Iris pigment epithelial cell (primary cell): ENCODE measurements at places on chromosomes 7 and 10.

DNA sequence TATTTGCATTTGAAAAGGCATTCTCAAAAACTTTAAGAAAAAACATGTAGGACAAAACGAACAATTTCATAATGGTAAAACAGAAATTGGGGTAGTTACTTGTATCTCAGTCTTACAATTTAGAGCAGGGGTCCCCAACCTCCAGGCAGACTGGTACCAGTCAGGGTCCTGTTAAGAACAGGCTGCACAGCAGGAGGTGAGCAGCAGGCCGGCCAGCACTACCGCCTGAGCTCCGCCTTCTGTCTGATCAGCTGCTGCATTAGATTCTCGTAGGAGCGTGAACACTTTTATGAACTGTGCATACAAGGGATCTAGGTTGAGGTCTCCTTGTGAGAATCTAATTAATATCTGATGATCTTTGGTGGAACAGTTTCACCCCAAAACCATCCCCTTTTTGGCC, 77.3 kb downstream of the SEMA3A start:
- DNase-seq: no peak

GRCh38 chr10:62895063-62895462, 78.9 kb upstream of the EGR2 start:
- DNase-seq: no peak

DNA sequence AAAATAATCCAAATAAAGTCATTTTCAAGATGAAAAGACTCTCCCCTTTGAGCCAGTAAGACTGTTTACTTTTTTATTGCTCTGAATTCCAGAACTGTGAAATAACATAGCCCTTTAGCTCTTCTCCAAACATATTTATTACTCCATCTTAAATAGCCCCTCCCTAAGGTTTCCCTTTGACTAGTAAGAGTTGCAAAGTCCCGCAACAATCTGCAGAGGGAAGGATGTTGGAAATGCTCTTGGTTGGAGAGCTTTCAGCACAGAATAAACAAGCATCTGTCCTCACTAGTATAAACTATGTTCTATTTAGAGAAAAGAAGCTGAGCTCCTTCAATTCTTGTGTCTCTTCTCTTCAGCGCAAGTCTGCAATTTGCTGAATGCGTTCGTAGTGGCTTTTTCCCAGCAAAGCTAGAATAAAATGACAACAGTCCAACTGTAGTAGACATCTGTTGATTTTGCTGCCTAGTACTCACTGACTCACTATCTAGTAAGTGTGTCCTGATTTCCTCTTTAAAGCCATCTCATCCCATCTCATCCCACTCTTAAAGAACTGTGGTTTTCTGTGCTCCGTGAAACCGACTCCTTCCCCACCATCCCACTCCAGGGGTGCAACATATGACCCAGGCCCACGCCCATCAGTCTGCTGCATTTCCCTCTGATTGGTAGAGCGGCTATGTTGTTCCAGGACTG, 104.0 kb downstream of the FAM107B start:
- DNase-seq: peak; percentile 33

DNA sequence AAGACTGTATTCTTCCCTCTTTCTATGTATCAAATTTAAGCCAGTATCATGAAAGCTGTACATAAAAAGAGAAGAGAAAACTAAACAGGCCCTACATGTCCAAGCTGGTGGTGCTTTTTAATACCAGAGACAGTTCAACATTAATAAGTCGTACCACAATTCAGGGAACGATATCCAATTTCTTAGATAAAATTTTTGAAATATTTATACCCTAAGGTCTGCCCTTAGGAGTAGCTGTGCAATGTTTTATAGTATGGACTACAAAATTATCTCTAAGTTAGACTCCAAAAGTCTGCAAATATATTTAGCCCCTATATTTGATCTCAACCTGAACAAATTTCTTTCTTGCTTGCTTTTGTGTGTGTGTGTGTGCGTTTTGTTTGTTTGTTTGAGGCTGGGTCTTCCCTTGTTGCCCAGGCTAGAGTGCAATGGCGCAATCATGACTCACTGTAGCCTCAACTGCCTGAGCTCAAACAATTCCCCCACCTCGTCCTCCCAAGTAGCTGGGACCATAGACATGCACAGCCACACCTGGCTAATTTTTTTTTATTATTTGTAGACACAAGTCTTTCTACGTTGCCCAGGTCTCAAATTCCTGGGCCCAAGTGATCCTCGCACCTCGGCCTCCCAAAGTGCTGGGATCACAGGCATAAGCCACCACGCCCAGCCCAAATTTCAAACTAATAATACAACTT, 13.2 kb downstream of the ARHGAP19 start:
- peak; percentile 70 for DNase-seq

DNA sequence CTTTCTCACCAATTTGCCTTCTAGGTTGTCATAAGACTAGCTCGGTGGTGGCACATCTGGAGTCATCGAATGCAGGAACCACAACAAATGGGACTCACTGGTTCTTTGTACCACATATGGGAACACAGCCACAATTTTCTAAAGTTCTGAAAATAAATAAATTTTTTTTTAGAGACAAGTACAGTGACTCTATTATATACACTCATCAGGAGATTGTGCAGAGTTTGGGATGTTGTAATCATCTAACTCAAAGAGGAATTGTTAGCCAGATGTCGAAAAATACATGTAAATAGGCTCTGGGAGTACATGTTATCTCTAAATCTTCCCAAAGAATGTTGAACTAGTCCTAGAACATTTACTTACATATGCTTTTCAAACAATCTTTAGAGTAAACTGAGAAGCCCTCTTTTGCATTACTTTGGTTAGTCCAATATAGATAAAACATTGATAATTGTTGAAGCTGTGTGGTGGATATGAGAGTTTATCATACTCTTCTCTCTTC, 19.6 kb upstream of the SEPTIN7 start:
- peak; percentile 84 for DNase-seq

- DNase-seq: peak; percentile 37
Observed at GRCh38 chr7:11185179-11185815, 211.6 kb downstream of the PHF14 start.

DNA sequence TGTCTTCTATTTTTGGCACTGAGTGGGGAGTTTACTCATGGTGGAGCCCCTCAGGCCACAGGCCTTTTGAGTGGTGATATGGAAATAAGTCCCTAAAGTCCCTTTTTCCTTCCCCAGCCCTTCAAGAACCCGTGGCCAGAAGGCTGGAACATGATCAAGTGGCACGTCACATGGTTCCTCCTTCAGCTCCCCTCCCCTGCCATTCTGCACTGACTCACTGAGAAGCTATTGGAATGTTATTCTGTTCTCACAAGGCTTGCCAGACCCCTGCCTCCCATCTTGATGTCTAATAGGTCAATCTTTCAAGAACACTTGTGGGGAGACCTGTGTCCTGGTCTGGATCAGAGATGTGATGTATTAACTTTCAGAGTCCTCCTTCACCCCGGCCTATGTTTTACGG, 279.8 kb downstream of the SEC23IP start:
- peak; percentile 58 for DNase-seq

DNA sequence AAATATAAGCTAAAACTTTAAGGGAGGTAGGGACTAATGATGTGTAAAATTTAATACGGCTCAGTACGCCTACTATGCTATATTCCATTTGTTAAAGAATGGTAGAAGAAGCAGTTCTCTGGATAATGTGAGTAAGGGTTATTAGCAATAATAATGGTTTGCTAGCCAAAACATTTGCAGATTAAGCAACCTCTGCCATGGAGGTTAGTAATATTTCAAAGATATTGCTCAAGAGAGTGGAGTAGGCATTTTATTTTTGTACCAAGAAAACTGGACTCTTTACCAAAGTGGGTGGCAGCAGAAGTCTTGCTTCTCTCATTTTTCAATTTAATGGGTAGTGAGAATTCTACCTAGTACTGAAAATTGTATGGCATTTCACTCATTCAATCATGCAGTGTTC, 158.9 kb upstream of the TMEM106B start:
- peak; percentile 45 for DNase-seq

GRCh38 chr7:98221611-98222532, 10.6 kb downstream of the BHLHA15 start:
- no peak for DNase-seq

- no peak for DNase-seq
Observed at GRCh38 chr10:45447416-45447815, 73.4 kb downstream of the ALOX5 start.

- peak; percentile 44 for DNase-seq
Observed at GRCh38 chr7:14197280-14197679, 207.8 kb upstream of the ETV1 start.

DNA sequence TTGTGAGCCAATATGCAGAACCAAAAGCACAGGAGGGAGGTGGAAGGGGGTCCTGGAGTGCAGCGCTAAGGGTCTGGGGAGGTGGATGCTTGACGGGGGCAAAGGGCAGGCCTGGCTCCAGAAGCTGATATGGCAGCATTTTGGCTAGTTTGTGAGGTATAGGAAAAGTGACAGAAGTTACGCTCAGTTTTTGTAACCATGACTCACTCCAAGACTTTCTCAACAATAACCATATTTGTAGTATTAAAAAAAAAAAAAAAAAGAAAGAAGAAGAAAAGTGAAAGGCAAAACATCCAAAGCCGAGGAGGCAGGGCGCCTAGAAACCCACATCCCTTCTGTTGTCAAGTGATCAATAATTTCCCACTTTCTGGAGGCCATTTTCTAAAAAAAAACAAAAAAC, 92.3 kb downstream of the RNF216 start:
- DNase-seq: peak; percentile 67

GRCh38 chr10:28367929-28368484, 65.1 kb upstream of the MPP7 start:
- DNase-seq: peak; percentile 4

GRCh38 chr10:16945593-16945992, 128.4 kb upstream of the RSU1 start:
- DNase-seq: no peak

GRCh38 chr7:20190560-20191390, 26.4 kb downstream of the MACC1 start:
- no peak for DNase-seq

- no peak for DNase-seq
Observed at GRCh38 chr7:30838008-30838407, 66.8 kb downstream of the MINDY4 start.

DNA sequence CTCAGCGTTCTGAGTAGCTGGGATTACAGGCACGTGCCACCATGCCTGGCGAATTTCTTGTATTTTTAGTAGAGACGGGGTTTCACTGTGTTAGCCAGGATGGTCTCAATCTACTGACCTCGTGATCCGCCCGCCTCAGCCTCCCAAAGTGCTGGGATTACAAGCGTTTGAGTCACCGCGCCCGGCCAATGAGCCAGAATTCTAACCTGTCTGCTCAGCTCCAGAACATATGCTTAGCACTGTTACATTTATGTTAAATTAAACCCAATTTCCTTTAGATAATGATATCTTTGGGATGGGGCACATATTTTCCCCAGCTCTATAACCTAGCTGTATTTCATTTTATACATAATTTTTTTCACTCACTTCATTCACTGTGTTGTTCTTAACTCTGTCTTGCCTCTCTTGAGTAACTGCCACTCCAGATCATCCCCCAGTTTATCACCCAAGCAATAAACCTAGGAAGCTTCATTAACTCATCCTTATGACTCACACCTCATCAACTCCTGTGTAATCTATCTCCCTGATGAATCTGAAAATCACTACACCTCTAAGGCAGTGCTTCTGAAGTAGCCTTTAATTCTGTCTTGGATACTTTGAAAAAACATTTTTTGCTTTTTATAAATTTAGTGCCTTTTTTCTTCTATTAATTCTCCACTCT, 559.7 kb upstream of the ZWINT start:
- no peak for DNase-seq

- peak; percentile 39 for DNase-seq
Observed at GRCh38 chr7:102412548-102412947, 16.4 kb downstream of the PRKRIP1 start.

DNA sequence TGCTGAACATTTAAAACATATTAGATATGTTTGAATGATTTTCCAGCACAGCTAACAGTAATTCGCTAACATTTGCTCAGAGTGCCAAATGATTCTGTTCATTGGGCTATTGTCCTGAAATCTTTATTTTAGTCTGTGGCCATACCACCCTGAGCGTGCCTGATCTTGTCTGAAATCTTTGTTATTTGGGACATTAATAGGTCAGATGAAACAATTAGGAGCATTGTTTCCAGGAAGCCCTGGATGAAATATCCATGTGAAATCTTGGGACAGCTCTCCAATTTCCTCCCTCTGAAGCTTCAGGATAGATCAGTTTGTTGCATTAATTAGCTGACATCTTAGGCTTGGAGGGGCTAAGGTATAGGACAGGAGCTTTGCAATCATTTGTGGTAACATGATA, 512.0 kb downstream of the KIF20B start:
- DNase-seq: no peak

DNA sequence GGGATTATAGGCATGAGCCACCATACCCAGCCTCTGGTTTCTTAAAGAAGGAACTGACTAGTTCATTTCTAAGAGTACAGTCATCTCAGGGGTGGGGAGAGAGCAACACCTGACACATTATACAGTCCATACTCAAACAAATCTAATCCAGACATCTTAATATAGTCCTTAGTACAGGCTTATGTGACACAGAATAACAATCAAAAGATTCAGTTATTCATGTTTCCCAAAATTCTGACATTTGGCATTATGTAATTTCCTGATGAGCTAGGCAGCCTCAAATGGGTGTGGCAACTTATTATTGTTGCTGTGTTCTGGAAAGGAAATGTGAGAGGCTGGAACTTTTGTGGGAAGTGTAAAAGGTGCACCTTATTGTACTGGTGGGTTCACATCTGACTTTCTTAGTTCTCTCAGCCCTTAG, 116.3 kb downstream of the WDFY4 start:
- no peak for DNase-seq

- DNase-seq: no peak
Observed at GRCh38 chr10:43263551-43264343, 3.1 kb downstream of the RASGEF1A start.

GRCh38 chr7:114783508-114783907, 138.4 kb upstream of the MDFIC start:
- DNase-seq: no peak

GRCh38 chr10:34651416-34652195, 163.5 kb downstream of the PARD3 start:
- DNase-seq: no peak

DNA sequence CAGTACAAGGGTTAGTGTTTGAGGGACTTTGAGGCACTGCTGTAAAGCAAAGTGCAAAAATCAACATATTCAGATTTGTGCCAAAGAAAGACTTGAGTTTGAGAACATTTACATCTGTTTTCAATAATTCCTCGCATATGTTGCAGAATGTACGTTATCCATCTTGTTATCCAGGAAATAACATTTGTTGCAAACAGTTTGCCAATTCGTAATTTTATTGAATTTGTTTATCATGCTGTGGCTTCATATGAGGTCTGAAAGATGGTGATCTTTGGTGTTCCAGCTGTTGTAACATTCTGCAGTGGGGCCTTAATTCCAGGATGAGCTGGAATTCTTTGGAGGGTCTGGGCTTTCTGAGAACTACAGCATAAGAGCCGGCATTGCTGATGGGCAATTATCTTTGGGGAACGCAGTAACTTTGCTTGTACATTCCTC, 396.2 kb downstream of the LRMDA start:
- no peak for DNase-seq

DNA sequence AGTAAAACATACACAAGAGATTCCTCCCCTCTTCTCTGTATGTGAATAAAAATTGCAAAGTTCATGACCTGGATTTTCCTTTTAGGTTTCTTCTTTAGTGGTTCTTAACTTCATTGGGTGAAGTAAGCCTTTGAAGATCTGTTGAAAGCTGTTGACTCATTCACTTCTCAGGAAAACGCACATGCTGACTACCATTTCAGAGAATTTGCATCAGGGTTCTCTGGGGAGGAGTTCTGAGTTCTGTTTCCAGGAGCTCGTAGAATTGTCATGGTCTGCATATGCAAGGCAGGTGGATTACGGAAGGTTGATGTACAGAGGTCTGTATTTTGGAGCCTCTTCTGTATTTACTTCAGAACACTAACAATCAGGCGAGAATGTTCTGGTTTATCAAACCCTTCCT, 962 bp upstream of the SLC26A4 start:
- peak; percentile 95 for DNase-seq
